ENCODE measurements at places on chromosomes 6 and 20.

DNA sequence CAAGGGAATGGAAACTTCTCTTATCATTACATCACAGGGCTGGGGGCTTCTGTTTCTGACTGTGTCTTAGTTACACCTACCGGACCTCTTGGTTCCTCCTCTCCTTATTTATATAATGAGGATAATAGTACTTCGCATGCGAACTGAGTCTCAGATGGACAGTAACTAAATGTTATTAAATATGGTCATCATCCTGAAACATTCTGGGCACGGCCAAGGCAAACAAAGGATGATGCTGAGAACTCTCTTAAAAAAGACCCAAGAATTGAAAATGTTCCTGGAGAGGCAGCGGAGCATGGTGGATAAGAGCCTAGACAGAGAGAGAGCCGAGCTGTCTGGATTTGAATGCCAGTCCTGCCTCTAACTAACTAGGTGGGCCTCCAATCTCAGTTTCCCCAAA is 119.8 kb upstream of the SASH1 start:
- H3K36me3 ChIP-seq: no peaks in the 10 kb centered on the region
- no peak overlapping the region for H3K27ac ChIP-seq
- no peaks in the 10 kb centered on the region for H3K27me3 ChIP-seq
- DNase-seq: no peak
- H3K4me3 ChIP-seq: no peak overlapping the region
- no peaks in the 10 kb centered on the region for H3K4me1 ChIP-seq

GRCh38 chr20:64246616-64247306 is 8.8 kb upstream of the PCMTD2 start:
- no peak overlapping the region for H3K27ac ChIP-seq
- H3K36me3 ChIP-seq: no peaks in the 10 kb centered on the region
- peaks cover 98% of the 10 kb centered on the region for H3K27me3 ChIP-seq
- no peak overlapping the region for H3K4me3 ChIP-seq
- no peak for DNase-seq

- no peak overlapping the region for H3K27ac ChIP-seq
- H3K4me3 ChIP-seq: no peak overlapping the region
- DNase-seq: no peak
- H3K27me3 ChIP-seq: no peaks in the 10 kb centered on the region
Observed at GRCh38 chr20:13249798-13250170, 28.7 kb downstream of the ISM1 start.

- no peak overlapping the region for H3K4me3 ChIP-seq
- H3K27ac ChIP-seq: no peak overlapping the region
- no peak for DNase-seq
- H3K4me1 ChIP-seq: peaks cover 30% of the 10 kb centered on the region
Observed at GRCh38 chr6:25153079-25153478, 126.1 kb upstream of the CARMIL1 start.

DNA sequence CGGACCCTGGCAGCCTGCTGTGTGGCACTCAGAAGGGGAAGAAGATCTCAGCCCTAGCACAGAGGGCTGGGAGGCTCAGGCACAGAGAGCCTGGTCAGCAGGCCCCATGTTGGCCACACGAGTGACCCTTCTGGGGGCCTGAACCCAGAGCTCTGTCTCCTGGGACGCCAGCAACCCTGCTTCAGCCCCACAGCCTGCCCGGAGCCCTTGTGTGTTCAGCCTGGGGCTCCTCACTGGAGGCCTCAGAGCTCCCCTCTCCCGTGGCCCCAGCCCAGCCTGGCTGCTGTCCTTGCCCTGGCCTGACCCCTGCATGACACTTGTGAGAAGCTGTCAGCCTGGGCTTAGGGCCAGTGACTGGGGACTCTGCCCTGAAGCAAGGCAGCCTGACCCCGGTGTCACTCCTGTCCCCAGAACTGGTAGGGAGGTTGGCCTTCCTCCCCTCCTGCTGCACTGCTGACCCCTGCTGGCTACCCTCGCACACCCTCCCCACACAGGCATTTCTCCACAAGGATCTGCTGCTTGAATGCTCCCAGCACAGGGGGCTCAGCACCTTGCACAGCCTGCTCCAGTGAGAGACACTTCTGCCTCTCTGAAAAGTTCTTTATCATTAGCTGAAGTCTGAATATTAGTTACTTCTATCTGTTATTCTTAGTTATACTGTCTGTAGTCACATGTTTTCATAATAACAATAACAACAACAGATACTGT is 15.4 kb upstream of the IP6K3 start:
- no peak overlapping the region for H3K4me3 ChIP-seq
- H3K27ac ChIP-seq: no peak overlapping the region
- no peaks in the 10 kb centered on the region for H3K4me1 ChIP-seq
- peaks cover 44% of the 10 kb centered on the region for H3K27me3 ChIP-seq

Measured in MM.1S (cell line).